ENCODE measurements at places on chromosomes 6 and 20. TPM values are rescaled to one million over a fixed set of nuclear protein-coding genes. Genes with fewer than 3 reads are reported as not detected.

DNA sequence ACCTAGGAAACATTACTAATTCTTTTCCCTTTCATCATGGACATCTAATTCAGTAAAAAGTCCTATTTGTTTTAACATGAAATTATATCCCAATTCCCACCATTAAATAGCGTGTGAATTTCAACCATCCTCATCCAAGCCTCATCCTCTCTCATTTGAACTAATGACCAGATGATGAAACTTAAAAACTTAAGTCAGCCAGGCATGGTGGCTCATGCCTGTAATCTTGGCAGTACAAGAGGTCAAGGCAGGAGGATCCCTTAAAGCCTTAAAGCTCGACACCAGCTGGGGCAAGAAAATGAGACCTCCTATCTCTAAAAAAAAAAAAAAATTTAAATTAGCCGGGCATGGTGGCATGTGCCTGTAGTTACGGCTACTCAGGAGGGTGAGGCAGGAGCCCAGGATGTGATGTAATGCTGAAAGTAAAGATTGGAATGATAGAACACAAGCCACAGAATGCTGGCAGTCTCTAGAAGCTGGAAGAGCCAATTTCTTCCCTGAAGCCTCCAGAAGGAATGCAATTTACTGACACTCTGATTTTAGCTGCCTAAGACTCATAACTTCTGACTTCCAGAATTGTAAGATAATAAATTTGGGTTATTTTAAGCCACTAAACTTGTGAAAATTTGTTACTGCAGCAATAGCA, 27.1 kb upstream of the HAO1 start:
- no peak for DNase-seq

- no peak for DNase-seq
Measured at GRCh38 chr6:105209950-105210706, 30.3 kb upstream of the POPDC3 start.

The TINAG gene
- not detected for total RNA-seq

The SDHAF4 gene
- 10.1 TPM for total RNA-seq

GRCh38 chr6:30864325-30864724, 20.0 kb upstream of the DDR1 start:
- no peak for DNase-seq

GRCh38 chr6:46376562-46377061, 114.6 kb downstream of the RCAN2 start:
- no peak for DNase-seq

DNA sequence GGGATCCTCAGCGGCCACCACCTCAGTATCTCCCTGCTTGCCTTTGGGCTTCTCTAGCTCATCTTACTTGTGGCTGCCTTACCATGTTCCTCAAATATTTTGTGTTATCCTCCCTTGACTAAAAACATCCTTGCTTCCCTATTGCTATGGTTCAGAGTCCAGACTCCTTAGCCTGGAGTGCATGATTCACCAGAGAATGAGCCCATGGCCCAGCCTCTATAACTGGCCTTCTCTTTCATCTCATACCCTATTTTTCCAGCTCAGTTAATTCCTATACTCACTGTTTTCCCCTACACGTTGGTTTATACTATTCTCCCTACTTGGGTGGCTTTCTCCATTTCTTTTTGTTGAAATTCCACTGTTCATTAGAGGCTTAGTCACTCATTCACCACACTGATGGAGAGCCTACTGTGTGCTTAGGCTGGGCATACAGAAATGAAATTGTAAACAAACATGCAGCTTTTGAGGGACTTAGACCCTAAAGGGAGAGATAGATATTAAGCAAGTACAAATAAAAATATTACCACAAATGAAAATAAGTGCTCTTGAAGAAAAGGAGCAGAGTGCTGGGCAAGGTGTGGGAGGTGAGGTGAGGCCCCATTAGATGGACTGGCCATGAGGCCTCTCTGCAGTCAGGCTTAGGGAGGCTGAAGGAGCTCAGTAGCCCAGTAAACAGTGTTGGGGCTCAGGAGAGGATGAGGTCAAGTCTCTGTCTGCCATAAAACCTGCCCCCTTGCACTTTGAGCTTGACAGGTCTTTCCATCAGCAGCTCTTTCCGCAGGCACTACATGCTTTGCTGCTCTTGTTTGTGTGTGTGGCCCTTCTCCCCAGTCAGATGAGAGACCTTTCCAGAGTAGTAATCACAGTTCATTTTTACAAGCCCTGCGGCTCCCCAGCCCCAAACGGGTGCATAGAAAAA, 109.3 kb downstream of the TCP11 start:
- DNase-seq = no peak

GRCh38 chr6:77124604-77125003, 338.7 kb downstream of the HTR1B start:
- DNase-seq = no peak

DNA sequence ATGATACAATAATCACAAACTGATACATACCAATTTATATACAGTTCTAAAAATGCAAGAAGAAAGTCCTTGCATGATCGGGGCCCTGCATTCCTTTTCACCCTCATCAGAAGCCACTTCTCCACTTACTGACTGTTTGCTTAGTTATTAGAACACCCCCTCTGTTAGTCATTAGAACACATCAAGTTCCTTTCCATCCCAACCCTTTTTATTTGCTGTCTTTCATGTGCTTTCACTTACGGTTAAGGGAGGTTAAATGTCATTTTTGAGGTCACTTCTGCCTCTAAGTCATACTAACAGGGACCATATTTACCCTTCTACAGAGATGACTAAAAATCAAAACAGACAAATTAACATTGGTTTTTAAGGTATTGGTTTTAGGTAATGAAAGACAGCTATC, 149.1 kb downstream of the LMBRD1 start:
- no peak for DNase-seq

DNA sequence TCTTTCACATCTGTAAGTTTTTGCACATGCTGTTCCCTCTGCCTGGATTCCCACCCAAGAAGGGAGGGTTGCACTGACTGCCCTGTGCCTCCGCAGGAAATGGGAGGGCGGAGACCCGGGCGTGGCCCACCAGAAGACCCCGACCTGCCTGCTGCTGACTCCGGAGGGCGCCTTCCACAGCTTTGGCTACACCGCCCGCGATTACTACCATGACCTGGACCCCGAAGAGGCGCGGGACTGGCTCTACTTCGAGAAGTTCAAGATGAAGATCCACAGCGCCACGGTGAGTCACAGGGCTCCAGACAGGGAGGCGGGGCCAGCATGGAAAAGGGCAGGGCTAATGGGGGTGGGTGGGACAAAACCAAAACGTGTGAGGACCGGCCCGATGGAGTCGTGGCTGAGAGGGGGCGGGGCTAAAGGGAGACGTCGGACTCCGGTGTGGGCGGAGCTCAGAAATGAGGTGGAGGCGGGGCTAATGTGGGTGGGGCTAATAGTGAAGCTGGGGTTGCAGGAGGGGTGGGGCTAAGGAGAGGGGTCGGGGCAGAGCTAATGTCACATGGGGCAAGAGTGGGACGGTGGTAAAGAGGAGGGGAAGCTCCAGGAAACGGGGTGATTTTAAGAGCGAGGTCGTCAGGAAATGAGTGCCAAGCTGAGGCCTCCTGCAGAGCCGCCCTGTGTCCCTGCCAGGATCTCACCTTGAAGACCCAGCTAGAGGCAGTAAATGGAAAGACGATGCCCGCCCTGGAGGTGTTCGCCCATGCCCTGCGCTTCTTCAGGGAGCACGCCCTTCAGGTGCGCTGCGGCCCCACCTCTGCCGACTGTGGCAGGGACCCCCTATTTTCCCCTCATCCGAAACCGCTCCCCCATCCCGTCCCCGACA, 12.6 kb downstream of the HSPA12B start:
- peak; percentile 93 for DNase-seq

The LINC00237 gene
- total RNA-seq = not detected
